Cerebellar nuclear complex (tissue), 1 donor: ENCODE measurements at places on chromosomes 3 and 15.
A peak's percentile ranks its signal among the peaks of the same experiment; 100 is the strongest.

GRCh38 chr15:85402195-85402881, 21.9 kb downstream of the AKAP13 start:
- DNase-seq: no peak

GRCh38 chr3:42660131-42660715, 6.7 kb downstream of the ZBTB47 start:
- DNase-seq: no peak

- no peak for DNase-seq
Measured at GRCh38 chr3:158920371-158920770, 118.5 kb downstream of the MFSD1 start.

- DNase-seq: no peak
Measured at GRCh38 chr3:172815857-172816256, 65.3 kb downstream of the ECT2 start.

DNA sequence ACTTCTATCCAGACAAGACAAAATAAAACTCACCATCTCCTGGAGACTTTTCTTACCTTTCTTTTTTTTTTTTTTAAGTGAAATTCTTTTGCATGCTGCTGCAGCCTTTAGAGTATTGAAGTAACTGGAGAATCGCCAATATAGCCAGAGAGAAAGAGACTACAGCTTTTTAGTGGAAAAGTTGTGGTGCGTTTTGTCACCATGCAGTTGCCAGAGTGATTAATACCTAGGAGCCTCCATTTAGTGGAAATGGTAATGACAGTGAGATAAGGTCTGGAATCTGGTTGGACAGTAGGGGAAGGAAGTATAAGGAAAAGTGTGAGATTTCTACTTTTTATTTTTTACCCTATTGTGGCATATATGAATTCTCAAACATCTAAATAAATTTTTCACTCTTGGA, 18.1 kb upstream of the PARP14 start:
- no peak for DNase-seq

GRCh38 chr3:33006571-33007286, 55.3 kb downstream of the CCR4 start:
- DNase-seq: no peak

GRCh38 chr15:66389859-66390381, 3.2 kb downstream of the MAP2K1 start:
- no peak for DNase-seq

- DNase-seq: no peak
Measured at GRCh38 chr15:82832601-82833361, 23.4 kb downstream of the WHAMM start.

- no peak for DNase-seq
Measured at GRCh38 chr15:99719096-99719541, 14.1 kb downstream of the LYSMD4 start.

GRCh38 chr15:80418892-80419537, 14.8 kb downstream of the ARNT2 start:
- no peak for DNase-seq

DNA sequence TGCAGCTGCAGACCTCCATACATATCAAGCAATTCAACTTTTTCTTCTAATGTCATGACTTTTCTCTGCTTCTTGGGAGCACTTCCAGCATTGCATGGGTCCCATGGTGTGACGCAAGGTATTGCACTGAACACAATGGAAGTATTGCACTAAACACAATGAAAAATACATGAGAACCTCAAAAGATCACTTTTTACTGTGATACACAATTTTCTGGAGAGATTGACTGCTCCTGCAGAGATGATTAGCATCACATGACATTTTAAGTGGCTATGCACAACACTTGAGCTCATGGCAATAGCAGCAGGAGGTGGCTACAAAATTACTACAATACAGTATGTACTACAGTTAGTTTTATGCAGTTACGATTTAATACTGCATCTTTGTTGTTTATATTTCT, 113.5 kb upstream of the BHLHE40 start:
- no peak for DNase-seq

- DNase-seq: no peak
Measured at GRCh38 chr3:49476563-49476962, 6.5 kb downstream of the DAG1 start.

GRCh38 chr3:185630182-185630622, 44.1 kb downstream of the SENP2 start:
- DNase-seq: peak; percentile 4

- no peak for DNase-seq
Measured at GRCh38 chr3:110234831-110235230, 836.8 kb upstream of the NECTIN3 start.

GRCh38 chr15:80207887-80208286, 44.1 kb downstream of the CTXND1 start:
- DNase-seq: no peak

- no peak for DNase-seq
Measured at GRCh38 chr15:79015416-79015815, 70.6 kb upstream of the CTSH start.

DNA sequence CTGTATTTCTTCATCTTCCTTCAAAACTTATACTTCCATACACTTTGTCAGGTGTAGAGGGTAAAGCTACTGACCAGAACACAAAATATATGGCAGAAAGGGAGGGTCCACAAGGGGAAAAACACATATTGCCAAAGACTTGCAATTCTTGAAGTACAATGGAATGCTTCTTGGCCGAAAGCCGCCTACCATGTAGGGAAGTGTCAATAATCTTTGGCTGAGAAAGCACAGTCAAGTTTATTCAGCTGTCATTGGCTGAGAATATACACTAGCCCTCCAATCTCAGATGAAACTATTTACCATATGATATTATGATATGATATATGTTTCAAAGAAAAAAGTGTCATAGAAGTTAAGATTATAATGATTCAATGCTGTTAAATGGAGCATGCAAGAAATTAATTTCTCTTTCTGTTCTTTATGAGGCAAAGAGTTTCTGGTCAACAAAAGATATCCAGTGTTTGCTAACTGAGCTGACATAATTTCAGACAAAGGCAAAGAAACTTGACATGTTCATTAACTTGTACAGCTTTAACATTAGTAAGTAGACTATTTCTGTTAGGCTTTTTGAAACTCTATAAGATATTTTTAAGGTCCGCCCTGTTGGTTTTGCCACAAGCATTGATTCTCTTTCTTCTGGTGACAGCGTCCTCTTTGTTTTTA, 89.0 kb upstream of the LPP start:
- no peak for DNase-seq

DNA sequence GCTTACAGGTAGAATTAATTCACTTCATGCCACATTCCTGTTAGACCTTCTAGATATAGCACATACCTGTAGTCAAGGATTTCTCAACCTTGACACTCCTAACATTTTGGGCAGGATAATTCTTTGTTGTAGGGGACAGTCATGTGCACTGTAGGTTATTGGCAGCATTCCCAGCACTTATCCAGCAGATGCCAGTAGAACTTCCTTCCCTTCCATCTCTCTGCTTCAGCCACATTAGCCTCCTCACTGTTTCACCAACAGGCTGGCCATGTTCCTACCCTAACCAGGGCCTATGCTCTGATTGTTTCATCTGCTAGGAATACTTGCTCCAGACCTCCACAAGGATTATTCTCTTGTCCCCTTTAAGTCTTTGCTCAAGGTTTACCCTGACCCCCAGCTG, 68.0 kb upstream of the STAC start:
- DNase-seq: no peak

GRCh38 chr3:5464649-5465048, 277.1 kb downstream of the EDEM1 start:
- no peak for DNase-seq

DNA sequence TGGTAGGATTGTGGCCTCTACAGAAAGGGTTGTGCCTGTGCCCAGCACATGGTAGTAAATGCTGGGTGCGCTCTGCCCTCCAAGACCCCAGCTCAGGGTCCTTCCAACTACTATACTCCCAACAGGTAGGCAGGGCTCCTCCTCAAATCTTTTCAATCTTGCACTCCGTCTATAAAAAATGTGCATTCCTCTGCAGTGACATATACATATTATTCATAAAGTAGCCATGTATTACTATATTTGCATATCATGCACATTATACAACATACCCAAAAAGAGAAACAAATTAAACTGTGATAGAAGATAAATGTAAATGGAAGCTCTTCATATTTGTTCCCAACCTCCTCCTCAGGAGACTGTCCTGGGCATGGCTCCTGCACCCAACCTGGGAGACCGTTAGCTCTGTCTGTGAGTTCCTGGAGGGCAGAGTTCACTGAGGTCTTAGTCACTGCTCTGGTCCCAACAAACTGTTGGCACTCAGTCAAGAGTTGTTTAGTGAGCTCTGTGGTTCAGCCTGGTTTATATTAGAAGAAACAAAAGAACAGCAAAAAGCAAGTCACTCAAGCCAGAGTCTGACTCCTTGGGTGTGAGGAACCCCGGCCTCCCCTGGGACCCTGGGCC, 47.7 kb upstream of the GRIP2 start:
- no peak for DNase-seq

DNA sequence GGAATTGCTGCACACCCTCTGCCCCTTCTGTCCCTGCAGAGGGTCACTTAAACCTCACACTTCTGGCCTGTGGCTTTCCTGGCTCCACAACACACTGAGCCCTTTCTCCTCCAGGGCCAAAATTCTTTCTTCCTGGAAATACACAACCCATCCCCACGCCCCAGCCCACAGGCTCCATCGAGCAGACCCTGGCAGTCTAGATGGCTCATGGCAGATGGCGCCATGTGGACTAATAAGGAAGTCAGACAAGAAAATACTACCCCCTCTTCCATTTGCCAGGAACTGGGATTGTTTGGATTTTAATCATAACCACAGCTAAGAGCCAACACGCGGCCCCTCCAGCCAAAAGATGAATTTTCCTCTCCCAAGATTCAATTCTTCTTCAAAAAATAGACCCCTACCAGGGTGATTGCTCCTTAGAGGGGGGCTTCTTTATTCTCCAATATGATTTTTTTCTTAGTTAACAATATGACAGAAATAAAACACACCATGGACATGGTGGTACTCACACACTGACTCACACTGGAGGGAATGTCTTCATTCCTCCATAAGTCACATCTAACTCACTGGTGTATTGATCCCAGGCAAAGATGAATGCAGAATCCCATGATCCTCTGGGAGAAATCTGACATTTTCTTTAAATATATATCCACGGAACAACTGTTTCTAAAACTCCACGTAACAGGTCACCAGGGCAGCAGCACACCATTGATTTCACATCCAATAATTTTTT, 111.5 kb downstream of the NTRK3 start:
- no peak for DNase-seq

- no peak for DNase-seq
Measured at GRCh38 chr15:93035092-93035915, 53.7 kb downstream of the RGMA start.

DNA sequence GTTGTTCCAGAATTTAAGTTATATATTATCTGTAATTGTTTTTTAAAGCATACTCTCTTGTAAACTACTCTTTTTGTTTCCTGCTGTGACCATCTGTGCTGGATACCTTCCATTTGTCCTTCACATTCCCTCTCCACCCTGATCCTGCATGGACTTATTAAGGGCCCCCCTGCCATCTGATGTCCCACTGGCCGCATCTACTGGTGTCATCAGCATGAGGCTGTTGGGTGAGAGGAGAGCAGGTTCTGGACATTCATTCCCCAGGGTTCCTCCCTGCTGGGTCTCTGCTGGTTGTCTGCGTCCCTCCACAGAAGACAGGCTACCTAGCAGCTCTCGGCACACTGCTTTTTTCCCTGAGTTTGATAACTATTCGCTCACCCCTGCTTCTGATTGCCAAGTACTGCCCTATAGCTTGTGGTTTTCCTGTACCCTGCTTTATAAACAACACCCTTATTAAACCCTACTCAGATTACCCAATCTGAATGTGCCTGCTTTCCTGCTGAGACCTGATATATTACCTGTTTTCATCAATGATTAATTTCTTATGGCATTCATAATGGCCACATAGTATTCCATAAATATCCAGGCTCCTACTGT, 7.7 kb downstream of the CMTM8 start:
- no peak for DNase-seq

DNA sequence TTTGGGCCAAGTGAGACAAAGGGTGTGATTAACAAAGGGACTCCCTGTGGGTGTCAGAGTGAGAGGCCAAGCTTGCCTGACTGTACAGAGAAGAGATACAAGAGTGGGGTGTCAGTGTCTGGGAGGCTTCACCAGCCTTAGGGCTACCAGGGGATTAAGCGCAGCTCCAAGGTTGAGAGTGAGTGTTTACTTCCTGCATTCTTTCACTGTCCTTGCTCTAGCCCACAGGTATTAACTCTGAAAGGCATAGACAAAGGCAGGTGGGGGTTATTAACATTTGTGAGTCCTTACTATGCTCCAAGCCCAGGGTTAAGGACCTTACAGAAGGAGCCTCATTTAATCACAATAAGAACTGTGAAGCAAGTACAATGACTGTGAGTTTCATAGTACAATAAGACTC, 107.6 kb downstream of the IL20RB start:
- DNase-seq: no peak

DNA sequence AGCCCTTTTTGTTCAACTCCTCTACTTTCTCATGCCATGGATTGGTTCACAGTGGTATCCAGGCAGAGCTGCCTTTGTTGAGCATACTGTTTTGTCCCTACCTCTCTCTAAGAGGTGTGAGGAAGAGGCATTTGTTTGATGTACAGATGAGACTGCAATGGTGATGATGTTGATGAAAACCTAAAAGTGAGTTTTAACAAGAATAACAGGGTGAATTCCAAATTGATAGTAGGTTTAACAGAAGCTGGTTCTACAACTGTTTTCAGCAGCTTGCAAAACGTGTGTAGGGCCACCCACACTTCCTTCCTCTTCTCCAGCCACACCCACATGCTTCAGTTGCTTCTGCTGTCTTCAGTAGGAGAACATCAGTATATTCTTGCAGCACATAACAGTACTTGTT, 10.2 kb downstream of the SNRK start:
- DNase-seq: no peak

GRCh38 chr3:127162947-127163645, 29.8 kb upstream of the PRR23E start:
- DNase-seq: no peak

DNA sequence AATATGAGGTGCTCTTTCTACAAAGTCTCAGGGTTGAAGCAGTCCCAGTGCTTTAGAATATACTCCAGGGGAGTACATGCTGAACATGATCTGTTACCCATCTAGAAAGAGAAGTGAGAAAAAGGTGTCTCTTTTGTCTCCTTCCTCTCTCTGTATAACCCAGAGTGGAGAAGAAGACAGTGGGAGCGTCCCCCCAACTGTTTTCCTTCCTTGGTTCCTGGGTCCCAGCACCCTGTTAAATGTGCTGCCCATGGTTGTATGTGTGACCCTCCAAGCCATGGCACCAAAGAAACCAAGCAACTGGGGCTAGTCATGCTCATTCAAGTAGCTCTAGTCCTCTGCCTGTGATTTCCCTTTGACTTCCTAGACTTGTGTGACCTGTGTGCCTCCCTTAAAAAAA, 683.7 kb downstream of the TBL1XR1 start:
- DNase-seq: no peak

- no peak for DNase-seq
Measured at GRCh38 chr3:85360742-85361387, 402.1 kb downstream of the CADM2 start.

GRCh38 chr15:25619076-25619475, 180.3 kb upstream of the UBE3A start:
- no peak for DNase-seq

- DNase-seq: no peak
Measured at GRCh38 chr3:129658110-129658843, 51.8 kb upstream of the PLXND1 start.

- no peak for DNase-seq
Measured at GRCh38 chr15:72092006-72092405, 25.9 kb downstream of the MYO9A start.

- DNase-seq: no peak
Measured at GRCh38 chr15:33022629-33023028, 171.9 kb downstream of the FMN1 start.

GRCh38 chr3:189839576-189839975, 208.4 kb downstream of the TP63 start:
- no peak for DNase-seq
